Urinary bladder (tissue), 4 donors: ENCODE measurements at places on chromosomes 11 and 22. TPM values are rescaled to one million over a fixed set of nuclear protein-coding genes. Genes with fewer than 3 reads are reported as not detected.

Gene RNF169
- 35.8 TPM for total RNA-seq

Gene FIBIN
- total RNA-seq = 46.9 TPM

Gene KCNE3
- 6.8 TPM for total RNA-seq

Gene EHF
- total RNA-seq = 79.8 TPM

Gene NLRP14
- 0.42 TPM for total RNA-seq

Gene DEPDC5
- total RNA-seq = 33.1 TPM

Gene RIC3
- 7.2 TPM for total RNA-seq

Gene APOBEC3H
- not detected for total RNA-seq

Gene MRGPRE
- total RNA-seq = not detected

Gene OR8G5
- total RNA-seq = not detected

Gene ASPHD2
- 0.58 TPM for total RNA-seq

DNA sequence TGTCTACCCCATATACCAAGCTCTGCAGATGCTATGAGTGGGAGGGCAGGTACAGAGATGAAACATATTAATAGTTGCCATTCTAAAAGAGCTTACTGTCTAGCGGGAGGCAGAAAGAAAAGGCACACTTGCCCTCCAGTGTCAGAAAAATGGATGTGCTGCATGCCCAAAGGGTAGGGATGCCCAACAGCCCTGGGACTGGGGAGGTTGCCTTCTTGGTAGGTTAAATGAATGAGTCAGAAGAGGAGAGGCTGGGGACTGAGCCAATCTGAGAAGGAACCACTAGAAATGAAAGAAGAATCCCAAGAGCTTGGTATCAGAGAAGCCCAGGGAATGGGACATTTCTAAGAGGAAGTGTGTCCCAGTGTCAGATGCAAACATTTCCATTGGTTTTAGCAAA lies 1.2 kb downstream of the BIRC3 start:
- no peak for DNase-seq

GRCh38 chr11:118914178-118914918 lies 11.4 kb downstream of the BCL9L start:
- DNase-seq = no peak

- no peak for DNase-seq
These were observed 4.5 kb upstream of the MACROD1 start for GRCh38 chr11:64170419-64170818.

- DNase-seq = no peak
These were observed 18.4 kb downstream of the RTL6 start for GRCh38 chr22:44479662-44480061.

GRCh38 chr11:65884716-65885092 lies 3.6 kb downstream of the FIBP start:
- no peak for DNase-seq

DNA sequence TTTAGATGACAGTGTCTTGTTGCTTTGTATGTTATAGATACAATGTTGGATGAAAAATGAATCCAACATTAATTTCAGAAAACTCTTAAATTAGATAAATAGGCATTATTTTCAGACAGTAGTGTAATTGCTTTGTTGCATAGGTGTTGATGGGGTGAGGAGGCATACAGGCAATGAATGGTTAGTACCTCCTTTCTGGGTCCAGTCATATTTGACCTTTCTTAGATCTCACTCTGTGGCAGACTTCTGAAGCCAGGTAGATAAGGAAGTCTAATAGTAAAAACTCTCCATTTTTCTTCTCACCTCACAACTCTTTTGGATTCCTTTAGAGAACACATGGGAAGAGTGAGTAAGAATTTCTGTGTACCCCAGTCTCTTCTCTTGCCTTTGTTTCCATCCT lies 31.8 kb downstream of the BIRC2 start:
- no peak for DNase-seq

GRCh38 chr11:72812967-72813739 lies 1.1 kb upstream of the ATG16L2 start:
- no peak for DNase-seq

DNA sequence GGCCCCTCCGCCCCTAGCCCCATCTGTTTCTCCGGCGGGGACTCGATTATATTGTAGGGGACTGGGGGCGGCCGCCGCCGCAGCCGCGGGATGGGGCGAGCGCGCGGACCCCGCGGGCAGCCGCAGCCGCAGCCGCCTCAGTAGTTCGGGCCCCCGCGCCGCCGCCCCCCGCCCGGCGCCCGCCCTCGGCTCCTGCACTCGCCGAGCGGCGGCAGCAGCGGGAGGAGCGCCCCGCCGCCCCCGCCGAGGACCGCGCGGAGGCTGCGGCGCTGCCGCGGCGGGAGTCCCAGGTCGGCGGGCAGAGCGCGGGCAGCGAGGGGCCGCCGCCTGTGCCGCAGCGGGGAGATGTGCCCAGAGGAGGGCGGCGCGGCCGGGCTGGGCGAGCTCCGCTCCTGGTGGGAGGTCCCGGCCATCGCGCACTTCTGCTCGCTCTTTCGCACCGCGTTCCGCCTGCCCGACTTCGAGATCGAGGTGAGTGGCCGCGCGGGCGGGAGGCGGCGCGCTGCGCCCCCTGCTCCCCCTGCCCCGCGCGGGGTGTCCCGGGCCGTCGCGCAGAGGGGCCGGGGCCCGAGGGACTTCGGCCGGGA lies at the start of gene CECR2:
TSS of gene CECR2 (plus strand) at position 22 of the 587 bp plus-strand sequence. CDS start at position 346, 324 bp downstream.
- DNase-seq = no peak

DNA sequence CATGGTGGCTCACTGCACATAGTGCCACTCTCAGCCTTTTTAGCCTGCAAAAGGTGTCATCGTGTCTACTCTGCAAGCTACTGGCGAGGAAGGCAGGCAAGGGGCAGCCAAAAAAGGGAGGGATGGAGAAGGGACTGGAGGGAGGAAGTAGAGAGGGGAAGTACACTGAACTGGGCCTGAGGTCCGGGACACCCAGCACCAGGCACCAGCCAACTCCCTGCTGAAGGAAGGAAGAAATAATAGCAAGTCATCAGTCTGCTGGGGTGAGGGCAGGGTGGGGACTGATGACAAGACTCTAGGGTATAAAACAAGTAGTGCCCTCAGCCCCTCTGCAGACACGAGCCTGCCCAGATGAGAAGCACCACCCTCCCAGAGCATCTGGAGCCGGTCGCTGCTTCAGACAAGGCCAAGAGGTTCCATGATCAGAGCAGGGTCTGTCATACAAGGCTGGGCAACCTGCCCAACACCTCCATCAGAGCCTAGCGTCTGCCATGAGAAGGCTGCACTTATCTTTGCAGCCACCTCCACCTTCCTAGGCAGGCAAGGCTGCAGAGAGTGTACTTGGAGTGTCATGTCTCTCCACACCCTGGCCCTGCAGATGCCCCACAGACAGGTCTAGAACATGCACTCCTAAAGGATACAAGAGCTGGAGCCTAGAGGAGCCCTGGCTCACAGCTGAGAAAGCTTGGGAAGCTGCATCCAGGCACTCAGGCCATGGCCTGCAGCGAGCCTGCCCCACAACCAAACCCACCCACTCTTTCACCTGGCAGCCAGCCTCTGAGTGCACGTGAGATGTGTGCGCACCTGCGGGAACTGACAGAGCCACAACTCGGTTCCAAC lies 9.0 kb upstream of the COMT start:
- no peak for DNase-seq

DNA sequence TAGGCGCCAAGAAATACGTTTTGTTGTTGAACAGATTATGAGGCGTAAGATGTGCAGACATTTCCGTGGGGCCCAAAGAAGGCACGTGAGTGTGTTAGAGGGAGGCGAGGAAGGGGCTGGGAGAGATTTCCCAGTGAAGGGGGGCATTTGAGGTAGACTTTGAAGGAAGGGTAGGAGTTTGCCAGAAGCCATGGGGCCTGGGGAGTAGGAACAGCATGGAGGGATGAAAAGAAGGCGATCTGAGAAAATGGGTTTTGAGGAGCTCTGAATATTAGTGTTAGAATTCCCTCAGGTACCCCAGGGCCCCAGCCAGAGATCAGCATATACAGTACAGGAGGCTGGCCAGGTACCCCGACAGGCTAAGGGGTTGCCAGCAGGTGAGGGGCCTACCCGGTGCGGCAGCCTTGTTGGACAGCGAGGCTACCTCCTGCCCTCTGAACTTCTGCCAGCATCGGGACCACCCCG lies 414 bp upstream of the MIEF1 start:
- DNase-seq = no peak

- DNase-seq = no peak
These were observed 36.8 kb downstream of the POLR3H start for GRCh38 chr22:41507330-41508063.

DNA sequence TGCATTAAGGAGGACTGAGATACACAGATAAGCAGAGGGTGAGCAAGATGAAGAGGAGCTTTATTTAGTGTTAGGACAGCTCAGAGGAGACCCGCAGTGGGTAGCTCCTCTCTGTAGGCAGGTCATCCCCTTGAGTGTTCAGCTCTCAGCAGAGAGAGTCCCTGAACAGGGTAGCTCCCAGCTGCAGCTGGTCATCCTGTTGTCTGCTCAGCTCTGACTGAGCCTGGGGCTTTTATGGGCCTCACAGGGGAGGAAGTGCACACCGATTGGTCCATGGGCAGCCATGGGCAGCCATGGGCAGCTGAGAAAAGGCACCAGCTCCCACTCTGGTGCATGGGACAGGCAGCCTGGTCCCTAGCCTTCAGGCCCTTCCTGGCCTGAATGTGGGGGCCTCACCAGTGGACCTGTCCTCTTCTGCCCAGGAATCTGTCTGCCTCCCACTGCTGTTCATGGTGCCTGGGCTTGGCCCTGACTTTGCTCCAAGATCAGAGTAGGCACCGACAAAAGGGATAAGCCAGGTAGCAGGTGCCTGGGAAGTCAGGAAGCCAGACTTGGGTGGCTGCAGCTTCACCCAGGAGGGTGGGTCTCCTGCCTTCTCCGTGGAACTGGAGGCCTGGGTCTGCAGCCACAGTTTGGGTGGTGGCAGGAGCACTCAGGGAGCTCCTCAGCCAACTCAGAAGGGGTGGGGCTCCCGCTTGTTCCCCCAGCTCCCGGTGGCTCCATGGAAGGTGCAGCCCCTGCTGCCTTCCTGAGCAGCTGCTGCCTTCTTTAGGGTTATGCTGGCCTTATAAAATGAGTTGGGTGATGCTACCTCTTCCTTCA lies 54.7 kb downstream of the MYEOV start:
- no peak for DNase-seq

GRCh38 chr11:1559111-1559951 lies 12.7 kb downstream of the DUSP8 start:
- no peak for DNase-seq

GRCh38 chr11:12840871-12841660 lies 166.8 kb downstream of the TEAD1 start:
- DNase-seq = no peak

DNA sequence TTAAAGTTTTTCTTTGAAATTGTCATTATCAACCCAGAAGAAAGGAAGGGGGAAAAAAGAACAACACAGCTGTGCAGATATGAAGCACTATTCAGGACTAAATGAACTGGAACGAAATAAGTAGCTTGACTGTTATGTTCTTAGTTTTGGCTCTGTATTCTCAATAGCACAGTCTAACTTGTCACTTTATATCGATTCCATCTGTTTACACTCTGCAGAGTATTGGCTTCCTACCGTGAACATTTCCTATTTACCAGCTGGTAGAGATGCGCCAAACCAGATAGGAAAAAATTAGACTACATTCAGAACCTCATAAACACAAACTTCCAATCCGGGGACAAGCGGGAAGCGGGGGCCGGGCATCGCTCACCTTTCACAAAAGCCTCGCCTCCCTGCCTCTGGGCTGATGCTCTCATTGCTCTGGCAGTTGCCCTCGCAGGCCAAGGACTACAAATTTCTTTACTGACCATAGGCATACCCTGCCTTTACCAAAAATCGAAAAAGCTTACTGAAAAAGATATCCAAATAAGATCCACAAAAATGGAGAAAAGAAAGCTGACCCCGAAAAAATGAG lies 66.2 kb downstream of the EFCAB6 start:
- no peak for DNase-seq

- DNase-seq = no peak
These were observed 3.6 kb downstream of the ASCL2 start for GRCh38 chr11:2266586-2267305.

GRCh38 chr11:69086152-69087132 lies 37.7 kb downstream of the TPCN2 start:
- no peak for DNase-seq

GRCh38 chr11:17991783-17992433 lies 20.9 kb downstream of the SERGEF start:
- no peak for DNase-seq

DNA sequence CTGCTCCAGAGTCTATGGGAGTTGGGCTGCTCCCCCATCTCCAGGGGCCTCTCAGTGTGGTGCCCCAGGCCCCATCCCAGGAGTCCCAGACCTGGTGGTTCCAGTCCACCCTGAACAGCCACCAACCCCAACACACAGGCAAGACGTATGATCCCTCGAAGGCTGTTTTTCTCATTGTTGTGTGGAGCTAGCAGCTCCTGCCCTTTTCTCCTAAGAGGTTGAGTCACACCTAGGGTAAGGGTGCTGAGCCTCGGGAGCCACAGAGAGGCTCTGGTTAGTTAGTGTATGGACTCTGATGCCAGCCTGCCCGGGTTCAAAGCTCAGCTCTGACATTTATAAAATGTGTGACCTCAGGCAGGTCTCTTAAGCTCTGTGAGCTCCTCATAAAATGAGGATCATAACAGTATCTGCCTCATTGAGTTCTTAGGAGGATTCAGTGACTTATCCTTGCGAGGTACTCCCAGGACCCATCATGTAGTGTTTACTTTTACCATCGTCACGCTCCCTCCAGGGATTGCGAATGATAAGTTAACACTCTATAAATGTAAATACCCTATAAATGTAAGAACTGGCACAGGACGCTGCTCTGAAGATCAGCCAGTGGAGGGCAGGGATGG lies 47.2 kb downstream of the FBLN1 start:
- DNase-seq = no peak

DNA sequence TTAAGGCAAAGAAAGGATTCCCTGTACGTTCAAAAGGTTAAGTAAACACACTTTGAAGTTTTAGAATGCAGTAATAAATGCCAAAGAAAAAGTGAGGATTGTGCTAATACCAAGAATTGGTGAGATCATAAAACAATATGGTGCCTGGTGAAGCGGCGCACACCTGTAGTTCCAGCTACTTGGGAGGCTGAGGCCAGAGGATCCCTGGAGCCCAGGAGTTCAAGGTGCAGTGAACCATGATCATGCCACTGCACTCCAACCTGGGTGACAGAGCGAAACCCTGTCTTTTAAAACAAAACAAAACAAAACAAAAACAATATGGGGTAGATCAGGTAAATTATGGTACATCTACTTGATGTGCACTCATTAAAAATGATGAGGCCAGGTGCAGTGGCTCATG lies 73.4 kb upstream of the APOA1 start:
- no peak for DNase-seq

DNA sequence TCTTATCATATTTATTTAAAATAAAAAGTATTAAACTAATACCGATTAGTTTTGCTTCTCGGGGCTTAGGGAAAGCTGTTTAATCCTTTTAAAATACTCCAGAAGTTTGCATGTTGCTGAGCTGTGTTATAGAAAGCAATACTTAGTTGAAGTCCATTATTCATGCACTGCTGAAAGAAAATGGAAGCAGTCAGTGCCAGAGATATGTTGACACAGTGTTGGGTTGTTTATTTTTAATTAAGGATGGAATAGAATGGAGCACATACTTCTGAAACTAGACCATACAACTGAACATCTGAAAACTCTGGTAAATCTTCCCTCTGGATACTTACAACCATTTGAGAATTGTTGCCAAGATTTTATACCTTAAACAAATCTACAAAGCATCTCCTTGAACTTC lies 282.7 kb upstream of the CCDC179 start:
- DNase-seq = no peak

GRCh38 chr11:93340223-93340622 lies 9.7 kb downstream of the DEUP1 start:
- no peak for DNase-seq
